Activated CD4-positive, alpha-beta T cell treated with anti-CD3 and anti-CD28 coated beads, Interleukin-2, amount 10 ng/mL, durations not matched to agents 24 days and 14 days (primary cell): ENCODE measurements at places on chromosomes 7 and 10. TPM values are rescaled to one million over a fixed set of nuclear protein-coding genes. Genes with fewer than 3 reads are reported as not detected.

The FAM200A gene
- total RNA-seq = 4.7 and 5.8 TPM in 2 replicates

The TMEM229A gene
- total RNA-seq = not detected in 2 replicates

The GAD2 gene
- not detected in 2 replicates for total RNA-seq

The LRRD1 gene
- total RNA-seq = not detected in 2 replicates

The FBXO24 gene
- total RNA-seq = 0.38 and 0.42 TPM in 2 replicates

The JAKMIP3 gene
- 1.2 and 1.3 TPM in 2 replicates for total RNA-seq

The NUTM2A gene
- 0.12 TPM in 1 of 2 replicates, not detected in the other for total RNA-seq

The PNLIPRP2 gene
- total RNA-seq = not detected in 2 replicates

- DNase-seq = no peak
Observed at GRCh38 chr7:105688617-105689016, 107.3 kb upstream of the EFCAB10 start.

- DNase-seq = no peak
Observed at GRCh38 chr10:34195364-34196057, 619.6 kb downstream of the PARD3 start.

DNA sequence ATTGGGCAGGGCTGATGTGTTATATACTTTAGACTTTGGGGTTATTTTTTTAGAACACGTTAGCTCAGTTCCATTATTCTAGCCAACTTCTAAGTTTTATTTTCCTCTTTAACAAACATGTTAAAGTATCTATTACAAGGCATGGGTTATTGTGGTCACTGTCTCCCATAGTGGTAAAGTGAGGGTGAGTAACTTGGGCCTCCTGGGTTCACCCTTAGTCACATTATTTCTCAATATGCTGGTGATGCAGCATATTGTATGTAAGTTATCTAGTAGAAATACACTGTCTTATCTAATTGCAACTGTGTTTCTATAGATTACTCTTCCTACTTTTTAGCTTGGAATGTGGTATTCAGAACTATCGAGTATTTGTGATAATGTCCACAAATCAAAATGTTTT is 65.9 kb downstream of the BBS9 start:
- DNase-seq = no peak

DNA sequence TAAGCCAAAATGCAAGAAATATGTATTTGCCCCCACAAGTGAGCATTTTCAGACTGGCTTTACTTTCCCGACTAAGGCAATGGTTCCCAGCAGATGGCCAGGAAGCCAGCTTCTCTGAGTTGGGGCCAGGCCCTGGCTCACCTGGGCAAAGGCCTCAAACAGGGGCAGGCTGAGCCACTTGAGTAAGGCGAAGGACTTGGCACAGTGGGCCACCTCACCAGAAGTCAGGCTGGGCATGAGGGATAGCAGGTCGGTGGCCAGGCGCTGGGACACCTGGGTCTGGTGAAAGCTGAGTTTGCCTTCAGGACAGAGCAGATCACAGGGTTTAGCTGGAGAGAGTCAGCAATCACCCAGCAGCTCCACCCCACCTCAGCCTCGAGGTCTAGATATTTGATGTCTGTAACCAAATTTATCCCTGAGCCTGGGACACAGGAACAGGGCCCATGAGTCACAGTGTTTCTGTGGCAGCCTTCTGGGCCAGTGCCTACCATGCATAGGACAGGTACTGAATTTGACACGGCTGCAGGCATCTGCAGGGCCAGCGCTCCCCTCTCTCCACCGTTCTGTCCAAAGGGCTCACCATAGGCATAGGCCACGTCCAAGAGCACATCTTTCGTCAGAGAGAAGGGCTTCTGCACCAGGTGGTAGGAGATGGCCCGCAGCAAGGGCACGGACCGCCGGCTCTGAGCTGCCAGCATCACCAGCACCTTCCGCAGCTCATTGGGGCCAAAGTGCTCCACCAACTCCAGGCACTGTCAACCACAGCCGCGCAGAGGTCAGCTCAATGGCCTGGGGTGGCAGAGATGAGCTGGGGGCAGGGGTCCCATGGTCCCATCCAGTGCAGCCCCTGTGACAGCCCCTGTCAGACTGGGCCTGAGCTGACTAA is 7.3 kb downstream of the TBRG4 start:
- no peak for DNase-seq

GRCh38 chr7:47413526-47414341 is 168.2 kb downstream of the TNS3 start:
- DNase-seq = no peak

DNA sequence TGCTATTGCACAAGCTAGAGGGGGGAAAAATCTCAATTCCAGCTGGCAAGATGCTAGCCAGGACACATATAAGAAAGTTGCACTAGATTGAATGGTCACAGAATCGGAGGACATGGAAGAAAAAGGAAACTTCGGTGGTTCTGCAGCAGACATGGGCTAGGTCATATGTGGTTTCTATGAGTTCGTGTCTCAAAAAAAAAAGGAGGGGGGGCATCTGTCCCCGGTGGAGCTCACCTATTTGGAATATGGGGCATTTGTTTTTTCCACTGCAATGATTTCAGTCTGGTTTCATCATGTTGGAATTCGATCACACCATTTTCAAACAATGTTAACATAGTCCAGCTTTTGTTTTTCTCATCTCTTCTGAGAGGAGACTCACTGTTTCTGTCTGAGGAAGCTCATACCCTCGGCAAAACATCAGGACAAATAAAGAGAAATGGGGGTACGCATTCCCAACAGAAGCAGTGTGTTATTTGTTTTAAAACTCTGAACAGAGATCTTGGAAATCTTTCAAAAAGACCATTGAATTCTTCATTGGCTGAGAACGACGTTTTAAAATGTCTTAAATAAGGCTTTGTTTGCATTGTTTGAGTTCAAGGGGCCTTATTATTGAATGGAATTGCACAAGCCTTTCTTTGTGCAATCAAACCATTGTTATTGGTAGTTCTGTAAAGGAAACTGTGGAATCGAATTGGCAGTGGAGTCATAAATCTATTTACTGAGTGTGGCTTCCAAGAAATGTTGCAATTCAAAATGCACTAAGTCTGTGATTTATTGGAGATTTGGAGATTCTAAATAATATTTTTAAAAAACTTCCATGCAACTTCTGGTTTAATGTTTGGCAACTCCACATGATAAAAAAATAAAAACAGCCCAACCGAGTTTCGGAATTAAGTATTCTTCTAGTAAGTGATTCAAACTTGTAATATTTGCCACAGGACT is 173.2 kb downstream of the RTKN2 start:
- DNase-seq = no peak

DNA sequence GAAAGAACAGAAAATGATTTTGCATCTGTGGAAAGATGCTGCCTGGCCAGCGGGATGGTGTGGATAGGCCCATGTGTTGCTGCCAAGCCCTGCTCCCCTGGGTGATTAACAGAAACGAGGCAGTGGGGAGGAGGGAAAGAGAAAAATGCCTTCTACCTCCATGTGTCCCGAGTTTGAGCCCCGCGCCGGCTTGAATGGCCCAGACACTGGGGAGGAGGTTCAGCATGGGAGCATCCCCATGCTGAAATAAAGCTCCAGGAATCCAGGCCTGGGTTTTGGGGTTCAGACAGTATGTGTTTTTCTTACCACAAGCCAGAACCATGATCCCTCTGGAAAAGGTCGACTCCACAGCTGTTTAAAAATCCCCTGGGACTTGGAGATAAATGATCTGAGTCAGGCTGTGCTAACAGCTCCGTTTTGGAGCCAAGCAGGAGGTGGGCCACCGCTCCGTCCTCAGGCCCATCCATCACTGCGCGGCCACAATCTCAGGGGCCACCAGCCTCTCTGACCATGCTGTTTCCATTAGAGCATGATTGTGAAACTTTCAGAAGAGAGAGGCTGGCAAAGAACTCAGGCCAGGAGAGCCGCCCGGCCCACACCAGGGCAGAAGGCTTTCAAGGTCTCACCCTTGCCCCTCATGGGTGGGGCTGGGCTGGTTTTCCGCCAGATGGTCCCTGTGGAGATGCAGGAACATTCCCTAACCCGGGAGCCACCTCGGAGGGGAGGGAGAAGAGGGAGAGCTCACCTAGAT is 299.7 kb downstream of the ZEB1 start:
- DNase-seq = no peak
